Fibroblast of lung (primary cell): ENCODE measurements at places on chromosomes 5 and 9.
A peak's percentile ranks its signal among the peaks of the same experiment; 100 is the strongest.

DNA sequence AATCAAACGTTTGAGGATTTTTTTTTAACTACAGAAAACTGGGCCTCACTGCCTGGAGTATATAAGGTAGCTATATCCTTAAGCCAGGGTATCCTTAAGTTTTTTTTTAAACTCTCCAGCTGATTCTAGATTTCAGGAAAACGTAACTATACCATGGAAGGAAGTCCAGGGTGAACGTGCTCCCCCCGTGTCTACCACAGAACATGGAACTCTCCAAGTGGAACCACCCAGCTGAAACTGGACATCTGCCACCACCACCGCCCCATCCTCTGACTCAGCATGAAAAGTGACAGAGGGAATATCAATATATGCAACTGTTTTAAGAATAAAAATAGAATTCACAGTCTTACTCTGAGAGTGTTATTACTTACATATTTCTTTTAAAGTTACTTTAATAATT, 61.3 kb downstream of the DROSHA start:
- no peak overlapping the region for H3K4me3 ChIP-seq
- H3K27ac ChIP-seq = peak overlapping the region; percentile 7
- H3K36me3 ChIP-seq = no peaks in the 10 kb centered on the region

GRCh38 chr5:135457424-135458071, 5.4 kb upstream of the TIFAB start:
- DNase-seq = peak; percentile 36
- no peak overlapping the region for H3K27ac ChIP-seq
- H3K4me1 ChIP-seq = peaks cover 7% of the 10 kb centered on the region
- H3K27me3 ChIP-seq = peaks cover 13% of the 10 kb centered on the region

GRCh38 chr9:17614250-17614649, 35.4 kb downstream of the SH3GL2 start:
- H3K4me3 ChIP-seq = no peak overlapping the region
- no peaks in the 10 kb centered on the region for H3K27me3 ChIP-seq
- H3K27ac ChIP-seq = no peak overlapping the region
- no peaks in the 10 kb centered on the region for H3K4me1 ChIP-seq
- no peaks in the 10 kb centered on the region for H3K36me3 ChIP-seq

GRCh38 chr9:86983249-86983619, 35.9 kb upstream of the GAS1 start:
- H3K36me3 ChIP-seq = no peaks in the 10 kb centered on the region
- DNase-seq = peak; percentile 76
- no peak overlapping the region for H3K4me3 ChIP-seq
- H3K4me1 ChIP-seq = no peaks in the 10 kb centered on the region
- peak overlapping the region; percentile 13 for H3K27ac ChIP-seq

DNA sequence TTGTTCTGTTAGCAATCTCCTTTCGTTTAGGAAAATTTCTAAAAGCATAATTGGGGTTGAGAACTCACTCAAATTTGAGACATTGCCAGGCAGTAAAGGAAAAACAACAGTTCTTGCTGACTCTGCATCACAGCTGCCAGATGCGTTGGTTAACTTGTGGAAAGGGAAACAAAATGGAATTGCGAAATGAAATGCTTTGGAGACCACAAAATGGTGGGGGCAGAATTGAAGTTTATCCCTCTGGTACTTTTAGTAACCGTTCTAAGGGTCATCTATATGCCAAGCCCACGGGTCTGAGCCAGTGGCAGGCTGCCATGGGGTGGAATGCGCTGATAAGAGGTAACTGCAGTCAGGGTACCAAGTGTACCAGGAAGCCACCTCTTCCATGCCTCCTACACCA, 28.6 kb upstream of the SELENOP start:
- H3K4me3 ChIP-seq = no peak overlapping the region
- peak; percentile 84 for DNase-seq
- no peaks in the 10 kb centered on the region for H3K4me1 ChIP-seq
- H3K27me3 ChIP-seq = no peaks in the 10 kb centered on the region
- no peak overlapping the region for H3K27ac ChIP-seq

- no peaks in the 10 kb centered on the region for H3K4me1 ChIP-seq
- no peak overlapping the region for H3K27ac ChIP-seq
- no peak for DNase-seq
Observed at GRCh38 chr9:37517923-37518322, 32.2 kb downstream of the POLR1E start.

DNA sequence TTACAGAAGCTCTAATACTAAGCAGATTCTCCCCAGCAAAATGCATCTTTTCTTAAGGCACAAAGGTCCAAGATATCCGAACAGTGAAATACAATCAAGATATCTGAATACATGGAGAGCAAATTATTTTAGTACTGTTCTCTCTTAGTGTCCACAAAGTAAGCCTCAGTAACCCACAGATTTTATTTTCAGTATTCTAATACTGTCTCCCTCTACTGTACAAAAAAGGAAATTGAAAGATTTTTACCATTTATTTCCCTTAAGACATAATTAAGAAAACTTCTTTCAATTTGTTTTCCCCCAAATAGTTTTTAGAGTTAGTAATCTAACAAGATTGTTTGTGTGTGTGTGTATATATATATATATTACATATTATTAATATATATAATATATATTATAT, 24.7 kb upstream of the NOL6 start:
- no peak overlapping the region for H3K4me3 ChIP-seq
- no peaks in the 10 kb centered on the region for H3K27me3 ChIP-seq
- no peaks in the 10 kb centered on the region for H3K36me3 ChIP-seq

GRCh38 chr9:4922730-4923129, 62.3 kb upstream of the JAK2 start:
- no peak overlapping the region for H3K27ac ChIP-seq
- no peak overlapping the region for H3K4me3 ChIP-seq
- no peaks in the 10 kb centered on the region for H3K4me1 ChIP-seq
- no peak for DNase-seq

- no peaks in the 10 kb centered on the region for H3K27me3 ChIP-seq
- H3K27ac ChIP-seq = no peak overlapping the region
- H3K4me1 ChIP-seq = no peaks in the 10 kb centered on the region
- no peak overlapping the region for H3K4me3 ChIP-seq
- no peaks in the 10 kb centered on the region for H3K36me3 ChIP-seq
- DNase-seq = peak; percentile 81
Observed at GRCh38 chr5:91219091-91219802, 163.9 kb downstream of the ARRDC3 start.

- DNase-seq = no peak
- H3K4me1 ChIP-seq = peaks cover 14% of the 10 kb centered on the region
- H3K27me3 ChIP-seq = no peaks in the 10 kb centered on the region
- H3K27ac ChIP-seq = peak overlapping the region; percentile 7
Observed at GRCh38 chr9:125511789-125512660, 195.0 kb downstream of the MAPKAP1 start.

GRCh38 chr5:108634010-108634616, 113.6 kb upstream of the FER start:
- H3K4me1 ChIP-seq = no peaks in the 10 kb centered on the region
- H3K36me3 ChIP-seq = no peaks in the 10 kb centered on the region
- no peaks in the 10 kb centered on the region for H3K27me3 ChIP-seq
- H3K4me3 ChIP-seq = no peak overlapping the region

GRCh38 chr5:176700239-176700847, 53.1 kb downstream of the TSPAN17 start:
- H3K27ac ChIP-seq = no peak overlapping the region
- H3K4me3 ChIP-seq = no peak overlapping the region
- no peak for DNase-seq
- H3K36me3 ChIP-seq = no peaks in the 10 kb centered on the region

DNA sequence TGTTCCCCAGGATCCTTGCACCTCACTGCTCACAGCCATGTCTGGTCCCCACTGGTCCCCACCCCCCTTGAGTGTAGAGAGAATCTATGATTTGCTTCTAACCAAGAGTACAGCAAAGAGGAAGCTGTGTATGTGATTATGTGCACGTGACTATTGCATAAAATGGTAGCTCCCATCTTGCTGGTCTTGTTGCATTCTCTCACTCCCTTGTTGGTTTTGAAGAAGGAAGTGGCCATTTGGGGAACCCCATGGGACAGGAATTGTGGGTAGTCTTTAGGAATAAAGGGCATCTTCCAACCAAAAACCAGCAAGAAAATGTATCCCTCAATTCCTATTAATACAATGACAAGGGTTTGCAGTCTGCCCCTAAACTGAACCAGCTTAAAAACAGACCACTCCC, 5.2 kb upstream of the FCN2 start:
- H3K4me1 ChIP-seq = no peaks in the 10 kb centered on the region
- H3K27me3 ChIP-seq = peaks cover 3% of the 10 kb centered on the region
- H3K27ac ChIP-seq = no peak overlapping the region
- H3K4me3 ChIP-seq = no peak overlapping the region

- no peak overlapping the region for H3K4me3 ChIP-seq
- no peaks in the 10 kb centered on the region for H3K36me3 ChIP-seq
- no peak for DNase-seq
- H3K4me1 ChIP-seq = peaks cover 3% of the 10 kb centered on the region
- H3K27me3 ChIP-seq = no peaks in the 10 kb centered on the region
- no peak overlapping the region for H3K27ac ChIP-seq
Observed at GRCh38 chr9:4172731-4173130, 127.1 kb downstream of the GLIS3 start.

- peak; percentile 25 for DNase-seq
- no peaks in the 10 kb centered on the region for H3K36me3 ChIP-seq
- no peaks in the 10 kb centered on the region for H3K27me3 ChIP-seq
- H3K4me1 ChIP-seq = no peaks in the 10 kb centered on the region
Observed at GRCh38 chr5:83428126-83428525, 43.4 kb upstream of the VCAN start.

DNA sequence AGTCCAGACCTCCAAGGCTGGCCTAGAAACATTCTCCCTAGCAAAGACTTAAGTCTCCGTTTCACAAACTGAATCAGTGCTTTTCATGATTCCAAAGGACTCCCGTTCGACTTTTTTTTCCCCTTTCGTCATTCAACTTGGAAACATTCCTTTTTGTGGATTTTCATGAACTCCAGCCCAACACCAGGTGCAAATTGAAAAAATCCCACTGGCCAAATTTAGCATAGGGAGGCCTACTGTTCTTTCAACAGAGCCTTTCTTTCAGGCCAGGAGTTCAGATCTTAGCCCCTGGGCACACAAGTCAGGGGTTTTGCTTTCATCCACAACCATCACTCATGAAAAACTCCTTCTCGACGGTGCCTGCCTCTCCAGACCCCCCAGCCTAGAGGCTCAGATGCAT, 285.3 kb downstream of the PIK3R1 start:
- H3K27me3 ChIP-seq = no peaks in the 10 kb centered on the region
- peaks cover 2% of the 10 kb centered on the region for H3K4me1 ChIP-seq
- peak; percentile 13 for DNase-seq
- no peak overlapping the region for H3K27ac ChIP-seq
- H3K36me3 ChIP-seq = no peaks in the 10 kb centered on the region
- H3K4me3 ChIP-seq = no peak overlapping the region

- no peaks in the 10 kb centered on the region for H3K27me3 ChIP-seq
- H3K36me3 ChIP-seq = no peaks in the 10 kb centered on the region
- no peak for DNase-seq
Observed at GRCh38 chr5:5078009-5078897, 61.9 kb upstream of the ADAMTS16 start.

DNA sequence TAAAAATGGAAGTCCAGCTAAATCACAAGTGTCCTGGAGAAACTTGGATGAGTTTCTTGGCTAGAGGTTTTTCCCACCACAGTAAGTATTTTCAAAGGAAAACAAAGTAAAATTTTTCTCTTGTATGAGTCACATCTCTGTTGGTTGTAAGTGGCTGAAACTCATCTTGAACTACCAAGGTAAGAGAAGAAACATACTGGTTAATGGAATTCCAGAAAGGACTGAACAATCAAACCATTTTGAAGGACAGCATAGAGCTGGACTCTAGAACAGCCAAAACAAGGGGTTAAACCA, 102.8 kb upstream of the CDKN2B start:
- no peaks in the 10 kb centered on the region for H3K27me3 ChIP-seq
- no peaks in the 10 kb centered on the region for H3K36me3 ChIP-seq
- H3K4me1 ChIP-seq = peaks cover 21% of the 10 kb centered on the region
- peak; percentile 76 for DNase-seq
- peak overlapping the region; percentile 37 for H3K27ac ChIP-seq

DNA sequence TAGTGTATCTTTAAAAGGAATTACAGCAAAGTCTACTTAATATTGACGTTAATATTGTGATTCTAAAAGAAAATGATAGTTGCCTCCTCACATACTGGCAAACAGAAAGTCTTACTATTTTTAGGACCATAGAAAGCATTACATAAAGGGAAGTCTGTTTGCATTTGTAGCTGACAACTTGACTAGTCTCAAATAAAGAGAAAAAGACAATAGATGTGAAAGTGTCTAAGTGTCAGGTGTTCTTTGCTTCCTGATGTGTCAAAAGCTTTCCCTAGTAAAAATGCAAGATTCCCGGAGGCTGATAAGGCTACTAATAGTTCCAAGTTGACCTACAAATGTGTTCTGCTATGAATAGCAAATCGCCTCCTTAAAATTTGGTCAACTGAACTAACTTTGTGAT, 259.7 kb downstream of the CDH10 start:
- H3K4me3 ChIP-seq = no peak overlapping the region
- H3K36me3 ChIP-seq = no peaks in the 10 kb centered on the region
- no peaks in the 10 kb centered on the region for H3K27me3 ChIP-seq
- H3K27ac ChIP-seq = no peak overlapping the region

- DNase-seq = no peak
- no peak overlapping the region for H3K4me3 ChIP-seq
Observed at GRCh38 chr9:131062969-131063368, 33.4 kb upstream of the AIF1L start.
